ENCODE measurements at places on chromosomes 1 and 21.

DNA sequence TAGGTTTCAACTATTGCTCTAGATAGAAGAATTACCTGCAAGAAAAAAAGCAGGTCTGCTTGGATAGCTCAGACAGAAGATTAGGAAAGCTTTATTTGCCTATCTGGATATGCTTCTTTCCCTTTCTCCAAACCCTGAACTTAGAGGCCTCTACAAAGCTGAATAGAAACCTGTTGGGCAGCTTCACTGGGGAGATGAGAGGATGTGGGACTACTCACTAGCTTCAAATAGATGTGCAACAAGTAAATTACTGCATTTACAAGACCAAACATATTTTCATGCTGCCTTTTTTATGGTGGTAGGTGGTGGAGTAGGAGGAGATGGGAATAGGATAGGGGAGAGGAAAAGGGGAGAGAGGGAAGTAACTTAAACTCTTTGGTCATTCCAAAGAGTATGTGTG is 6.4 kb downstream of the CLCA2 start:
- no peak for DNase-seq

DNA sequence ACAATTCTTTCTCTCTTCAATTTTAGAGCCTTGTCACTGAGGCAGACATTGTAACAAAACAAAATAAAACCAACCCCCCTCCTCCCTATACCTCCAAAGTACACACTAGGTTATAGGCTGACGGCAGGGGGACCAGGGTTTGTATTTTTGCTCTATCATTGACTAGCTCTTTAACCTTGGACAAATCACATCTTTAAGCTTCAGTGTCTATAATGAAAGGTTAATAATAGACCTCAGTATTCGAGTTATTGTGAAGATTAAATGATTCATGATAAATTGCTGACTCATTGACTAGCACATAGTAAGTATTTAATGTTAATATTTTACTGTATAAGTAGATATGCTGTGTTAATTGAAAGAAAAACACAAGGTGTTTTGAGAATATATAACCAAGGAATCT is 1267.6 kb upstream of the ADGRL2 start:
- no peak for DNase-seq

- DNase-seq: no peak
Observed at GRCh38 chr21:38848187-38848609, 42.5 kb downstream of the ETS2 start.

- DNase-seq: no peak
Observed at GRCh38 chr1:87392248-87393192, 63.8 kb downstream of the LMO4 start.

DNA sequence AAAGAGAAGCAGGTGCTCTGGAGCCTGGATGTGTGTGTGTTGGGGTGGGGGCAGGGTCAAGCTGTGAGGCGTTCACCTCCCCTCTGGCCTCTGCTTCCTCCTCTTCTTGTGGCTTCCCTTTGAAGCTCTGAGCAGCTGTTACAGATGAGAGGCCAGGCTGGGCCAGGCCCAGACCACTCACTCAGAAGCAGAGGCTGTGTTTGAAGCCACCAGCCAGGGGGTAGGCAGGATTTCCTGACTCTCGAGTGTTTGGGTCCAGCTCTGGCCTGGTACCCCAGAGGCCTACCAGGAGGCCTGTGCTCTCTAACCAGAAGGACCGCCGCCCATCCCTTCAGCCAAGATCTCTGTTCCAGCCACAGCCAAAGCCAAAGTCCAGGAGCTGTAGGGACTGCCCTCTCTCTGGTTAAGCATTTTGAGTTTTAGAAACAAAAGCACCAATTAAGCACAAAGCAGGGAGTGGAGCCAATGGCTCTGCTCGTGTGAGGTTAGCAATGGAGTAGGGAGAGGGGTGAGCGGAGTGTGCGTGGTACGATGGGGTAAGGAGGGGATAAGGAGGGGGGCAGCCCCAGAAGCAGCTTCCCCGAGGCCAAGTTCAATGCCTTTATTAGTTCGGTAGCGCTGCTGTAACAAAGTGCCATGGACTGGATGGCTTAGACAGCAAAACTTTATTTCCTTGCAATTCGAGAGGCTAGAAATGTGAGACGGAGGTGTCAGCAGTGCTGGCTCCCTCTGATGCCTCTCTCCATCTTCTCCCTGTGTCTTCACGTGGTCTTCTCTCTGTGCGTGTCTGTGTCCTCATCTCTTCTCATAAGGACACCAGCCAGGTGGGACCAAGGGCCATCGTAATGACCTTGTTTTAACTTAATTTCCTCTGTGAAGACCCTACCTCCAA is 20.5 kb downstream of the RCSD1 start:
- no peak for DNase-seq

DNA sequence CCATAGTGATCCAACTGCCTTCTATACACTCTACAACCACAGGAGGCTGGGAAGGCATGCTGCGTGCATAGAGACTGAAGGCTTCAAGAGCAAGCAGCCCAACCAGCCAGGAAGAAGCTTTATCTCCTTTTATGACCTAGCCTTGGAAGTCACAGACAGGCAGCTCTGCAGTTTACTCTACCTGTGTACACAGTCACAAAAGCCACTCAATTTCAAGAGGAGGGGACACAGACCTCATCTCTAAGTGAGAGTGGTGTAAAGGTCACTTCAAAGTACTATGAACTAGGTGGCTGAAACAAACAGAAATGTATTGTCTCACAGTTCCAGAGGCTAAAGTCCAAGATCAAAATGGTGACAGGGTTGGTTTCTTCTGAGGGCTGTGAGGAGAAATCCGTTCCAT is 69.6 kb upstream of the GJB5 start:
- DNase-seq: no peak

DNA sequence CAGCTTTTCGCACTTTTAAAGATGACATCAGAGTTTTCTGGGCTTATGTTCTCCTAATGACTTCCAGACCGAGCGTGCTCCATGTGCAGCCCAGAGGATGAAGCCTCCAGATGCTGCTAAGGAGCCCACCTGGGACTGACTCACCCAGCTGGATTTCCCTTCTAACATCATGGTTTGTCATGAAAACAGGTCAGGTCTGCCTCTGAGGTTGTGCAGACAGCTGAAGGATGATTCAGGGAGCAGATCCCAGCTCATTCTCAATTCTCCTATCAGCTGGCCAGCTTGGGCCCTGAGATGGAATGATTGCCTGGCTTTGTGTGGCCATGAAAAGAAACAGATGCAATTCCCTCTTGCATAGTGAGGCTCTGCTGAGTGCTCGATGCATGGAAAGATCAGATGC is 123.9 kb upstream of the DUSP10 start:
- no peak for DNase-seq

- no peak for DNase-seq
Observed at GRCh38 chr1:160308451-160309184, 23.7 kb upstream of the PEX19 start.

- no peak for DNase-seq
Observed at GRCh38 chr1:234479310-234479559, 256 bp upstream of the TARBP1 start.

DNA sequence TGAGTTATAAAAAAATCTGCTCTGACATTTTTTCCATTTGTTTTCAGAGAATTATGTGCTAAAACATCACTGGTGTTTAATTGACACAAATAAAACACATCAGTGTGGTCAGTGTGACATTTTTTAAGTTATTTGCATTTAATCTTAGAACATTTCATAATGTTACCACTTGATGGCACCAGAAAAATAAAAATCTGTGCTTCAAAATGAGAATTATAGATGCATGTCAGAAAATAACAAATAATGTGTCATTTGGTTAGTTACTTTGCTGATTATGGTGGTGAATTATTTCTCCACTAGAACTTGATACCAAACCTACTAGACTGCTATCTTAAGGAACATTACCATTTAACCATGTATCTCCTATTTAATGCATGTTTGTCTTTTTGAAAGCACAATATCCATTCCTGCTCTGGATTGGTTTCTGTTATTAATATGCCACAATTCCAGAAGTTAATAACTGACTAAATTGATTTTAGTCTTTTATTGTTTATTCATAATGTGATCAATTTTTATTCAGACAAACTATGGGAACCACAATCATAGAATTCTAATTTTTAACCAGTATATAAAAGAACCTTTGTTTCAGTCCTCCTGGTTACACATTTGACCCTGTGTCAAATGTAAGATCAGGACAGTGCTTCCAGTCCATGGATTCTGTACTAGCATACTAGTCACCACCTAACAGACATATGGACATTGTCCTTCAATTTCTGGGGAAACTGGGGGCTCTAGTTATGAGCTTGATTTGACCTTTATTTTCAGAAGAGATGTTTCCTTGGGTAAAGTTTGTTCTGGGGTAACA is 81.0 kb downstream of the RPS6KC1 start:
- no peak for DNase-seq

- DNase-seq: no peak
Observed at GRCh38 chr1:222124602-222125001, 382.7 kb upstream of the DUSP10 start.

DNA sequence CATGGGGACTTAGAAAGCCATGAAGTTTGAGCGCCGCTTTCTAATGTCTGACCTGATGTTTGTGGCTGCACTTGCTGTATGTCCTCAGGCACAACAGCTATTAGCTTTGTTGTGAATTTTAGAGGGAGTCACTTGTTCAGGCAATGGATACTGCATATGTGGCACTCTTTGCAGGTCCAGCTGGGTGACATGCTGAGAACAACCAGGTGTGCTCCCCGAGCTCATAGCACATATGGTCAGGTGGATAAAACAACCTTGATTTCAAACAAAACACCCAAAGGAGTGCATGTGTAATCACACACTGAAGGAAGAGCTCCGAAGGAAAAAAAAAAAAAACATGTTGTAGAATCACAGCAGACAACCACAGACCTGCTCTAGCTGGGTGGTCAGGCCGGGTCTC is 178.6 kb downstream of the BACH1 start:
- DNase-seq: no peak

DNA sequence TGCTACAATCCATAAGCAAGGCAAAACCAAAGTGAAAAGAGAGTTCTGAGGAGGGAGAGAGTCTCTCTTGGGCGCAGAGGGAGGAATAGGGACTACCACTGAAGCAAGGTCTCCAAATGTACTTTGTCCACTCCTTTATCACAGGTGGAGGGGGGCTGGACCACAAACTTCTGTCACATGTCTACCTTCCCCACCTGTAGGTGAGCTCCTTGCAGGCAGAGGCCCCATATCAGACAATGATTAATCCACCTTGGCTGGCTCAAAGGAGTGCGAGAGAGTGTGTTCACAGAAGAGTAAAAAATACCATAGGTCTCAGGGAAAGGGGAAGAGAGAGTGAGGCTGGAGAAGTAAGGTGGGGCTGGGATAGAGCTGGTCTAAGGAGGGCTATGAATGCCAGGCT is 4.5 kb downstream of the BEND5 start:
- DNase-seq: no peak

DNA sequence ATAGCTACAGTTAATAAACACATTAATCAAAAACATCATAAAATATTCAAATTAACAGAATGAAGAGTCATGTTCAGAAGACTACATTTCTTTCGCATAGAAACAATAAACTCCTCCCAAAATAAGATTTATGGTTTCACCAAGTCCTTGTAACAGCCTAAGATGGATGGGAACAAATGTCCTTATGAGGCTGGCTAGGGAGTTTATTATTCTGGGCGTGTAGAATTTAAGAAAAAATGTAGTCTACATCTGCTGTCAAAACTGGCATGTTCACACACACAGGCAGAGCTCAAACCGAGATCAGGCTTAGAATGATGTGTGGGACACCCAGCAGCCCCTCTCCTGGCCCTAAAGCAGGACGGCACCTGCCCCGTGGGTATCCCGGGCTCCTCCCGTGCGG is 101.1 kb downstream of the NPHP4 start:
- no peak for DNase-seq

All from NCI-H1105 (cell line).